ENCODE measurements at places on chromosomes 12 and 14. TPM values are rescaled to one million over a fixed set of nuclear protein-coding genes. Genes with fewer than 3 reads are reported as not detected.
A peak's percentile ranks its signal among the peaks of the same experiment; 100 is the strongest.

KRT2 gene
- not detected for polyA plus RNA-seq

DNA sequence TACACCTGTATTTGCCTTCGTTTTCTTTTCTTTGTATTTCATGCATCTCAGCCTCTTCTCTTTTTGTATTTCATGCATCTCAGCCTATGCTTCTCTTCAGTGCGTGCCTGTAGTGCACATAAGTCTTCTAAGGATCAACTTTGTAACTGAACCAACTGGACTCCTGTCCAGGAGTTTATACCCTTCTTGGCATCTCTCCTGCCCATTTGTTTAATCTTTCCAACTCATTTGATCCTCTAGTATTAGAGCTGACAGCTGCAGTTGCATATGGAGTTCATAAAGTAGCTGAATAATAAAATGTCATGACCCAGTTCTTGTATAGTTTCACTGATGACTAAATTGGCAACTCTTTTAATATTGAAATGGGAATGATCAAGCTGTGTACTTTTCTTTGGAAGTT is 89.7 kb downstream of the FGD4 start:
- DNase-seq, result no peak

DNA sequence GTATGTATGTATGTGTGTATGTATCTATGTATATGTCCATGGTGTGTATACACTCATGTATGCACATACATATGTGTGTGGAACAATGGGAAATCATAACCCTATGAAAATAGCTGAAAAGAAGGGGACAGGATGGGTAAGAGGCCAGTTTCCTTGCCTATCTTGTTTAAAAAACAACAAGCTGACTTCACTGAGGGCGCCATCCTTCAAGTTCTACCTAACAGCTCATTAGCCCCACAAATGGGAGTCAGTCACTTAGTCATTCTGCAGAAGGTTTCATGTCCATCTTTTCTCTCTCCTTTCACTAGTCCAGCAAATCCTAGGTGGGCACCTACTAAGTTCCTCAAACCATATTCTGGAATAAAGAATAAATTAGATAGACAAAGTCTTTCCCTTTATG is 14.7 kb downstream of the STON2 start:
- DNase-seq, result no peak

GRCh38 chr12:56338308-56339157 is at the start of gene IL23A:
Gene IL23A, plus strand, starts transcription at chr12:56338884. Its CDS starts 161 bp downstream, at chr12:56339045.
- no peak for DNase-seq

- no peak for DNase-seq
Observed at GRCh38 chr12:15633201-15633600, 156.0 kb downstream of the EPS8 start.

- no peak for DNase-seq
Observed at GRCh38 chr12:83143950-83144349, 457.2 kb downstream of the TMTC2 start.

DNA sequence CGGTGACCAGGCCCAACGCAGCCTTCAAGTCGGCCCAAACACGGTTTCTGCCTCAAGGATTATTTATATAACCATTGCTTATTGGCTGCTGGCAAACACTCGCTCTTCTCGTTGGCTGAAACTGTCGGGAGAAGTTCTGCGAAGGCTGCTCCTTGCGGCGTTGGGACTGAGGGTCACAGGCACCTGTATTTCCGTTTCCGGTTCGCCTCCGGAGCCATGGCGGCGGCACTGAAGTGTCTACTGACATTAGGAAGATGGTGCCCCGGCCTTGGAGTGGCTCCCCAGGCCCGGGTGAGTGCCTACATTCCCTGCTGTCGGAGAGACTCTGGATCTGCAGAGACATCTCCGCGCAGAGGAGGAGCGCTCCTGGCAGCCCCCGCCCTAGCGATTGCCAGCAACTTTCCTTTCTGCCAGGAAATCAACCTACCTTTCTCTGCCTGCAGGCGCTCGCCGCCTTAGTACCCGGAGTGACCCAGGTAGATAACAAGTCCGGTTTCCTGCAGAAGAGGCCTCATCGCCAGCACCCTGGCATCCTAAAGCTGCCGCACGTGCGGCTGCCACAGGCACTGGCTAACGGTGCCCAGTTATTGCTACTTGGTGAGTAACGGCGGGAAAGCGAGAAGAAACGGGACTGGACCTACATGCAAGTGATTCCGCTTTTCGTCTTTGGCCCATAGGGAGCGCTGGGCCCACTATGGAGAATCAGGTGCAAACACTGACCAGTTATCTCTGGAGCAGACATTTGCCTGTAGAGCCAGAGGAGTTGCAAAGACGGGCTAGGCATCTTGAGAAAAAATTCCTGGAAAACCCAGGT is at the start of gene METTL17:
TSS of gene METTL17 (plus strand) at position 194 of the 814 bp plus-strand sequence. CDS start at position 217, 23 bp downstream.
- peak; percentile 95 for DNase-seq

KLRB1 gene
- polyA plus RNA-seq, result 0.03 TPM

DNA sequence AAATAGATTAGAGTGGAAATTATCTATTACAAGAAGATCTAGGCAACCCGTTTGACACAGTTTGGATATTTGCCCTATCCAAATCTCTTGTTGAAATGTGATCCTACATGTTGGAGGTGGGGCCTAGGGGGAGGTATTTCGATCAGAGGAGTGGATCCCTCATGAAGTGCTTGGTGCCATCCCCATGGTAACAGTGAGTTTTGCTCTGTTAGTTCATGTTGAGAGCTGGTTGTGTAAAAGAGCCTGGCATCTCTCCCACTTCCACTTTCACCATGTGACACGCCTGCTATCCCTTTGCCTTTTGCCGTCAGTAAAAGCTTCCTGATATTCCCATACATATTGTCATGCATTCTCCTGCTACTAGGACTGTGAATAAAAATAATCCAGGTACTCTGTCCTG is 66.4 kb upstream of the FLRT2 start:
- DNase-seq, result no peak

Data from psoas muscle (tissue), 8 donors.